ENCODE measurements at places on chromosomes 7 and 10.

GRCh38 chr7:105298439-105298894 is 90.3 kb downstream of the SRPK2 start:
- DNase-seq, result no peak

- no peak for DNase-seq
Measured at GRCh38 chr10:97861097-97861750, 11.6 kb downstream of the GOLGA7B start.

DNA sequence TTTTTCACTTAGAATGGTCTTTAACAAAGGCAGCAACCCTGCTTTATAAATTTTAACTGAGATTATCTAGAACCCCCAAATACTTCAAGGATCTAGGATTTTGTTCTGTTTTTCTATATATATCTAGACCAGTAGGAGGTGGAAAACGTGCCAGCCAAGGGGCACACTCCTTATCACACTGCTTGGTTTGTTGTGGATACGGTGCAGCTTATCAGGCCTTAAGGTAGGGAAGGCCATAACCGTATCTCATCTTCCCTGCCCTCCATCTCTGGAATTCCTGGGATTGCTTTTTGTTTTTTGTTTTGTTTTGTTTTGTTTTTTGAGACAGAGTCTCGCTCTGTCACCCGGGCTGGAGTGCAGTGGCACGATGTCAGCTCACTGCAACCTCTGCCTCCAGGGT is 75.4 kb downstream of the MPLKIP start:
- no peak for DNase-seq

- no peak for DNase-seq
Measured at GRCh38 chr7:66145400-66146104, 30.9 kb downstream of the CRCP start.

DNA sequence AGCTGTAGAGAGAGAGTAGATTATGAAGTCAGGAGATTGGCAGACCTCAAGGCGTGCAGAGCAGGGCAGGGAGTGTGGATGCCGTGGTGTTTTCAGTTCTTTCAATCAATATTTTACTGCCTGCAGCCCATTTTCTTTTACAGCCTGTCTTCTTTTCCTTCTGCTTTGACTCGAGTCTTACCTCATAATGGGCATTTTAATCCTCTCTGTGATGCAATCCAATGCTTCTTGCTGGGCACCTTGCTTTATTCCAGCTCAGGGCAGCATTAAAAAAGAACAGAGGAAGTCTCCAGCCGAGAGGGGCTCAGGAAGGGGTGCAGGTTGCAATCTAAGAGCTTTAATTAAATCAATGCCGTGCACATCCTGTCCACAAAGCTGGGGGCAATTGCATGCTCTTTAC is 839.0 kb downstream of the LRMDA start:
- no peak for DNase-seq

GRCh38 chr7:35697414-35698175 is 2.7 kb upstream of the HERPUD2 start:
- no peak for DNase-seq

Measured in cardiac septum (tissue), 1 donor.